ENCODE measurements at places on chromosomes 12 and 14. TPM values are rescaled to one million over a fixed set of nuclear protein-coding genes. Genes with fewer than 3 reads are reported as not detected.

DNA sequence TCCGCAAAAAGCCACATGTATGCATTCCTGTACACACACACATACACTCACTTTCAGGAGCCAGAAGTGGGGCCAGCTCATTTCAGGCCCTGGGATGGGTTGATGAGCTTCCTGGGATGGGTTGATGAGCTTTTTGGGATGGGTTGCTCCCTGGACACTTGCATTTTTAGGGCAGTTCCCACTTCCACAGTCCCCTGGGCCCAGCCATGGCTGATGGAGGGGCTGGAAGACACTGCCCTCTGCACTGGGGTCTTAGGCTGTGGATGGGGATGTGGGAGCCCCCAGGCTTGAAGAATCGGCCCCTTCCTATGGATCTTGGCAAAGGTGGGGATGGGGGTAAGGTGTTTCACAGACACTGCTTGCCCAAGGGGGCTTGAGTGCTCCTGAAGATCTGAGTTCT is 12.7 kb downstream of the ACVRL1 start:
- DNase-seq = no peak

- DNase-seq = no peak
Observed at GRCh38 chr14:103349982-103350381, 15.9 kb downstream of the EIF5 start.

- no peak for DNase-seq
Observed at GRCh38 chr12:53279888-53280498, 11.9 kb downstream of the ESPL1 start.

- no peak for DNase-seq
Observed at GRCh38 chr12:52414936-52415335, 8.8 kb upstream of the KRT82 start.

DNA sequence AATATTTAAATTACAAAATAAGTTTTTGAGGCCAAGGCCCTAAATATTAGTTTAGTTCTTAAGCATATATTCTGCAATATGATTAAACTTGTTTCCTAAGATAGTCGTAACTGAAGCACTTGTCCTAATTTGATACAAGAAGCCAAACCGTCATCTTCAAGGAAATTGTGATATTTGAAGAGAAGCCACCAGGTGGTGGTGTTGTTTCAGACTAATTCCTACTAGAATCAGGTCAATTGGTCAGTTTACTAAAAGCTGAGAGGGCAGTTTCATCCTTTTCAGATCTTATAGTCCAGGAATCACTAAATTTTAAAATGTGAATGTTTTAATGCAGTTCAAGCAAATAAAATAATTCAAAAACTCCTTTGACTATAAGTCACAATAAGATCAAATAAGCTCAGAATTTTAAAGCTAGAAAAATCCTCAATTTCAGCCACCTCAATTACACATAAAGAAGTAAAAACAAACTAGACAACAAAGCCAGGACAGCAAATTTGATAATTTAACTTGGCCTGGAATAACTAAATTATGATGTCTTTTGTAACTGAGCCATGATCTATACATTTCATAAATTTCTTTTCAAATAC is 7.1 kb upstream of the ARL1 start:
- no peak for DNase-seq

DNA sequence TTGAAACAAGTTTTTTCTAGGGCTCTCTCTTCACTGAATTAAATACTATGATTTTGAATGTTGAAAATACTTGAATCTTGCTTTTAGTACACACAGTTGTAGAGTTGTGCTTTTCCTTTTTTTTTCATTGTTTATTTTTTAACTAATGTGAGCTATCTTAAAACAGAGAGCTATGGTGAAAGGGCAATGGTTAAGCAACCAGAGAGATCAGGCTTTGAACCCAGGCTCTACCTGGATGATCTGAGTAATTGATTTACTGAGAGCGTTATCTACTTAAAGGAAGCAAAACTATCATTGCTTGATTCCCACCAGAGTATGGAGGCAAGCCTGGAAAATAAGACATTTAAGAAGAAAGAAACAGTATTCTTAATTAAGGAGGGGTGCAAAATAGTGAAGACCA is 138.6 kb downstream of the DUSP6 start:
- DNase-seq = no peak

GRCh38 chr12:2785017-2785416 is 9.8 kb upstream of the FKBP4 start:
- no peak for DNase-seq

GRCh38 chr14:73995977-73996378 is 23.1 kb downstream of the ENTPD5 start:
- DNase-seq = no peak

GRCh38 chr14:36944307-36945010 is 227.9 kb downstream of the SLC25A21 start:
- no peak for DNase-seq

GRCh38 chr12:68510397-68510796 is 100.3 kb upstream of the RAP1B start:
- DNase-seq = no peak

- DNase-seq = no peak
Observed at GRCh38 chr14:23167116-23167847, 16.2 kb downstream of the SLC7A8 start.

- no peak for DNase-seq
Observed at GRCh38 chr12:96445691-96446583, 43.4 kb upstream of the CFAP54 start.

DNA sequence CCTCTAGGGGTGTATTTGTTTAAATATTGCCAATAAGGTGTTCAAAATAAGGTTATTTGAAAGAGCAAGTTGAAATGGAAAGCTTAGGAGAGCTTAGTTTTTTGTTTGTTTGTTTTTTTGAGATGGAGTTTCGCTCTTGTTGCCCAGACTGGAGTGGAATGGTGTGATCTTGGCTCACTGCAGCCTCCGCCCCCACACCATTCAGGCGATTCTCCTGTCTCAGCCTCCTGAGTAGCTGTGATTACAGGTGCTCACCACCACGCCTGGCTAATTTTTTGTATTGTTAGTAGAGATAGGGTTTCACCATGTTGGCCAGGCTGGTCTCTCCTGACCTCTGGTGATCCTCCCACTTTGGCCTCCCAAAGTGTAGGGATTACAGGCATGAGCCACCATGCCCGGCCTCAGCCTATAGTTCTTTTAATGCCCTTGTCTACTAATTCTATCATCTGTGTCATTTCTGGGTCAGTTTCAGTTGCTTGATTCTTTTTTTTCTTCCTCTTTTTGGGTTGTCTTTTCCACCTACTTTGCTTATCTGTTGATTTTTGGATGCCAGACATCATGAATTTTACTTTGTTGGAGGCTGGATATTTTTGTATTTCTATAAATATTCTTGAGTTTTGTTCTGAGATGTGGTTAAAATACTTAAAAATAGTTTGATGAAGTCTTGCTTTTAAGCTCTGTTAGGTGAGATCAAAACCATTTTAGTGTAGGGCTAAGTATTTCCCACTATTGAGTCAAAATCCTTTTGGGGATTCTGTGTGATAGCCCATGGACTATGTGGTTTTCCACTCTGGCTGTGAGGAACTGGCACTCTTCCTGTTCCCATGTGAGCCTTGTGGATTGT is 18.7 kb downstream of the RCOR1 start:
- DNase-seq = no peak

GRCh38 chr12:26090836-26091510 is 33.9 kb downstream of the BHLHE41 start:
- DNase-seq = no peak

DNA sequence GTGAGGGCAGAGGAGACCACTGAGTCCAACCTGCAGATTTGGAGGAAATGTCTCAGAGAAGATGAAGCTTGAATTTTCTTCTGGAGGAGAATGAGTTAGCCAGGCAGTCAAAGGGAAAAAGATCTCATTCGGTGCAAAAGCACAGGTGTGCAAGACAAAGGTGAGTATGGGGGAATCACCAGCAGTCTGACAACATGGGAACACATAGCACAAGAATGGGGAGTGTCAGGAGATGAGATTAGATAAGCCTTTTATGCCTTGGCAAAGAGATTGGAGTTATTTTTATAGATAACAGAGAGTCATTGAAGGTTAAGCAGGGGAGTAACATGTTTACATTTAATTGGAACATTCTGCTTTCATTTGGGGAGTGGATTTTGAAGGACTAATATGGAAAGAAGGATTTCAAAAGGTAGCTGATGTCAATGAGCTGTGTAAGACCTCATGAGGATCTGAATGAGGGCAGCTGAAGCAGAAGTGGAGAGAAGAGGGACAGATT is 171.3 kb upstream of the NTF3 start:
- no peak for DNase-seq

DNA sequence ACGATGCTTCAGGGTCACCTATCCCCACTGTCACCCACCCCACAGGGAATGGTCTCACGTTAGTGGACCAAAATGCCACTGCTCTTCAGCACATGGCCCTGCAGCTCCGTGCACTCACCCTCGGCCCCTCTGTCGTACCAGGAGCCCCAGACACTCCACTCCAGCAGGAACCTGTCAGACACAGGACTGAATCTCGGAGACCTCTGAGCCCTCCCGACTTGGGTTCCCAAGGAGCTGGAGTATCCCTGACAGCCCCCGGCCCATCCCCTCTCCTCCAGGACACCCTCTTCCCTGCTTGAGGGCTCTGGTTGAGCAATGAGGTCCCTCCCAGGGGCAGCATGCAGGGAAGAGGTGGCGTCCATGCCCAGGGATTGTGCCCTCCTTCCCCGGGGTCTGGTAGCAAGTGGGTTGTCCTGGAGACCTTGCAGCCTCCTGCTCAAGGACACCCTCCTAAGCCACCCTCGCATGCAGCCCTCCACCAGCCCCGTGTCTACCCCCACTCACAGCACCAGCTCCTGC is 20.4 kb upstream of the LRTM2 start:
- no peak for DNase-seq

DNA sequence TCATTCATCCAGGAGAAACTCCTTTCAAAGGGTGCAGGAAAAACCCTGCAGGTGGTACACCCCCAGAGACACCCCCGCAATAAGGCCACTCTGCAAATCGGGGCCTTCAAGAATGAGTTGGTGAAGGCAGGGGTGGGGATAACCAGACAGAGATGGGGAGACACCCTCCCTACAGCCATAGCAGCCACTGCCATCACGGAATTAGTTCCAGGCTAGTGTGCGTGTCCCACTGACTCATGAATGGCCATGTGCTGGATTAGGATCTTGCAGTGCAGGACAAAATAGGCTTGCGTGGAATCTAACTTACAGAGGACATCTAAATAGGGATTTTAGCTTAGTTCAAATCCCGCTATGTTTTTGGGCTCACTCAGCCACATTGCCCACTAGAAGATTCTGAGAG is 37.8 kb downstream of the SPRING1 start:
- no peak for DNase-seq

GRCh38 chr14:51370758-51371386 is 130.8 kb downstream of the TMX1 start:
- no peak for DNase-seq

DNA sequence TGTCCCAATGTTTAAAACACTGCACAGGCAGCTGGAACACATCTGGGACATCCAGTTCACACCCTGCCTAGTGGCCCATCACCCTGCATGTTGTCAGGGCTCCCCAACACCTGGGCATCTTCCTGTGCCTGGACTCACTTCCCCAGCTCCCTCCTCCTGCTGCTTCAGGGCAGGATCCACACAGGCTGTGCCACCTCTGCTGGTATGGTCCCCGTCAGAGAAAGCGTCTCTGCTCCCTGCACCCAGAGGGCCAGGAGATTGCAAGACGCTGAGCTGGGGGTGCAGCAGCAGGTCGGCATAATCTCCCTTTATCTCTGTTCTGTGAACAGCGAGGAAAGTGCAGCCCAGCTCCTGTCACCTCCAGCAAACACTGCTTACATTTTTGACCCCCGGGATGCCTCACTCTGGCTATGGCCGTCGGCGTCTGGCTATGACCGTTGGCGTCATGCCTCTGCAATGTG is 124.3 kb downstream of the ADGRD1 start:
- no peak for DNase-seq

GRCh38 chr12:120224304-120225199 is 23.6 kb upstream of the RPLP0 start:
- DNase-seq = no peak

DNA sequence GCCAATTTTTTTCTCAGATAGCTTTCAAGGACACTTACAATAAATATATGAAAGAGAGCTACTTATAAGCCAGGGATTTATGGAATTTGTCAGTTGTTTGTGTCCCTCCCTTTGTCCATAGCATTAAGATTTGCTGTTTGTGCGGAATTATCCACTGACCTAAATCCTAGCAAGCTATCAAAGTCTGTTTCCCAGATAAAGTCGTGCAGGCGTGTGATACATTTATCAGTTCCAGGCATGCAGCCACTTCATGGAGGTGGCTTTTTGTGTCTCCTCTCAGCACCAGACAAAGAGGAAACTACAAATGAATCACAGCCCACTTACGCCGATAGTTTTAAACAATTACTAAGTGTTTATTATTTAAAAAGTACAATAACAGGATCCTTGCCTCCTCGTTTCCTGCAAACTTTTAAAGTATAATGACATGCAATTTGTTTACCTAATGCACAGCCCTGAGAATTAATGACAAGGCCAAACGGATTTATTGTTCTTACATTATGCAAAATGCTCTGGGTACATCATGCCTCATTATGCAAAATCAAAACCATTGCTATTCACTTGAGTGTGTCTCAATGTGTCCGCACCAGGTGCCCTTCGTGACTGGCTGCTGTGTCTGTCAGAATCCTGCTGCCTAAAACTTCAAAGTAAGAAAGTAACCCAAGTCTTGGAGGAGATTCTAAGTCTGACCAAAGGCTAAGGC is 423.2 kb downstream of the GLT1D1 start:
- no peak for DNase-seq

DNA sequence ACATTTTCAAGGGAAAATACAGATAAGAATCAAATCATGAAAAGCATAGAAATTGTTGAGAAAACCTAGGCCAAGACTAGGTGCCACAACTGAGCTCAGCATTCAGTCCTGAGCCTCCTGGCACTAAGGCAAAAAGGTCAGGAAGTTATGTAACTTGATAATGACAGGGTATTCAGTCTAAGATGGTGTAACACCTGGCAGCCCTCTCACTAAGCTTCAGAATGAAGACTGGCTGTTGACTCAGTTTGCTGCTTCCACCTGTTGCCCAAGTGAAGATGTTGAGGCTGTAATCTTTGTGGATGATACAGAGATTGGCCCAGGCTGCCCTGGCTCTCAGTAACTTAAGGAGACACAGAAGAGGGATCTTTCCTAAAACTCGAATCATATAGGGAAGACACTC is 19.6 kb downstream of the PROX2 start:
- DNase-seq = no peak

- DNase-seq = no peak
Observed at GRCh38 chr12:19206493-19207077, 77.1 kb downstream of the PLEKHA5 start.

The FAM90A1 gene
- 1.1 TPM for polyA plus RNA-seq

The NKX2-1 gene
- not detected for polyA plus RNA-seq

The NR4A1 gene
- polyA plus RNA-seq = 40.7 TPM

The SLC35E3 gene
- 14.1 TPM for polyA plus RNA-seq

The KLRC3 gene
- polyA plus RNA-seq = not detected

The TAC3 gene
- 0.92 TPM for polyA plus RNA-seq

The ZC2HC1C gene
- 10.8 TPM for polyA plus RNA-seq

The B3GNT4 gene
- polyA plus RNA-seq = 3.1 TPM

The ENDOU gene
- 0.49 TPM for polyA plus RNA-seq

The FGF23 gene
- 0.04 TPM for polyA plus RNA-seq

The CPNE6 gene
- polyA plus RNA-seq = 0.11 TPM

The CCDC60 gene
- polyA plus RNA-seq = 0.33 TPM
